Inflammatory macrophage (primary cell): ENCODE measurements at places on chromosomes 4 and X.

DNA sequence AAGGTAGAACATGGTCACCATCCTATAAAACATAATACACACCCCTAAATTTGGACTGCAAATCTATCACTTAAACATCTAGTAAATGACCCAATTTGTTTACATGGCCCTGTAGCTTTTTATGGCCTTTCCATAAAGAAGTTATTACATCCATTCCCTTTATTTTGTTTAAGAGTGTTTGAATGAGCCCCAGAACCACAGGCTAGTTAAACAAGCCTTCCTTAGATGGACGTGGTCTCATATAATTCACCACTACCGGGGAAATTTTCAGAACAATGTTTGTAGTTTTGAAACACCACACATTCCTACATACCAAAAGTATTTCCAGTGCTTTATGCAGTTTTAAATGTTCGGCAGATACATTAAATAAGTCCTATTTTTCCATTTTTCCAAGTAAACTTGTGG lies 12.3 kb downstream of the PDGFC start:
- no peak for DNase-seq

DNA sequence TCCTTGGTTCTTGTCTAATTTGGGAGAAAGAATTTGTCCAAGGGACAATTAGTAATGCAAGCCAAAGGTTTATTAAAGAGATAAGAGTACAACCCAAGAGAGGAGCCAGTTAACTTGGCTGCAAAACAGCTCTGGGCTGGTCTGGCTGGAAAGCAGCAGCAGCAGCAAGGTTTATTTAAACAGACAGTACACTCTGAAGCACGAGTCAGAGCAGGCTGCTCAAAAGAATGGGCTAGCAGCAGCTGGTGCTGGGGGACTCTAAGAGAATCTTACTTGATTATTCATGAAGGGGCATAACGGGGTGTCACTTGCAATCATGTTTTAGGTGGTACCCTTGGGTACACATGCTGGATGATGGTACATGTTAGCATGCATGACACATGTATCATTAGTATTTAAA lies 17.1 kb upstream of the CT47C1 start:
- DNase-seq, result no peak

GRCh38 chrX:13005661-13006473 lies 31.0 kb downstream of the TMSB4X start:
- peak; percentile 81 for DNase-seq

GRCh38 chr4:116724249-116724648 lies 361.1 kb downstream of the TRAM1L1 start:
- no peak for DNase-seq

GRCh38 chr4:130636486-130636885 lies 1540.5 kb downstream of the C4orf33 start:
- no peak for DNase-seq

- no peak for DNase-seq
Measured at GRCh38 chrX:54817220-54817820, 9.8 kb downstream of the MAGED2 start.

- no peak for DNase-seq
Measured at GRCh38 chr4:3703677-3704521, 62.3 kb upstream of the ADRA2C start.

DNA sequence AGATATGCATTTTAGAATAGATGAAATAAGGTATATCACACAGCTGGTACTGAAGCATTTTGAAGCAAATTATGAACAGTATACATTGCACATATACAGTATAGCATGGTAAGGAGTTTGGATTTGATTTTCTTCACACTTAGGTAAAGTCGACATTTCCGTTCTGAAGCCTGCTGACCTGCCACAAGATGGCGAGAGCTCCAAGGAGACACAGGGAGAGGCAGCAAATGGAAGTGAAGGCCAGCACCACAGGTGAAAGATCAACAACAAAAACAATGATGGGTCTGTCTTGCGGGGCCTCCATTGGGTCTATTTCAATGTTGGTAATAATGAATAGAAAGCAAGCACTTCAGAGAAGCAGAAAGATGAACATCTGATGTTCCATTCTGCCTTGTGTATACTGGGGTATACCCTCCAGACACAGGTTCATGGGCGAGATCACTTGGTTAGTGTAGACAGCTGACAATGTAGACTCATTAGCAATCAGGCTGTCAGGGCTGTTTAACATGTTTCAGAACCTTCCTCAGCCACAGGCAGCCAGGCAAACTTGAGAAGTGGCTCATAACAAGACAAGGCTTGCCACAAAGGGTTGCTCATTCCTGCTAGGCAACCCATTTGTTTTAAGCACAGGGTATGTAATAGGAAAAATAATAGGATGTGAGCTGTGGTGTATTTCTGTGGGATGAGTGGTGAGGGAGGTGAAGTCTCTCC lies 21.4 kb upstream of the NOX1 start:
- peak; percentile 2 for DNase-seq

- DNase-seq, result no peak
Measured at GRCh38 chrX:140477987-140478386, 26.9 kb downstream of the SOX3 start.

DNA sequence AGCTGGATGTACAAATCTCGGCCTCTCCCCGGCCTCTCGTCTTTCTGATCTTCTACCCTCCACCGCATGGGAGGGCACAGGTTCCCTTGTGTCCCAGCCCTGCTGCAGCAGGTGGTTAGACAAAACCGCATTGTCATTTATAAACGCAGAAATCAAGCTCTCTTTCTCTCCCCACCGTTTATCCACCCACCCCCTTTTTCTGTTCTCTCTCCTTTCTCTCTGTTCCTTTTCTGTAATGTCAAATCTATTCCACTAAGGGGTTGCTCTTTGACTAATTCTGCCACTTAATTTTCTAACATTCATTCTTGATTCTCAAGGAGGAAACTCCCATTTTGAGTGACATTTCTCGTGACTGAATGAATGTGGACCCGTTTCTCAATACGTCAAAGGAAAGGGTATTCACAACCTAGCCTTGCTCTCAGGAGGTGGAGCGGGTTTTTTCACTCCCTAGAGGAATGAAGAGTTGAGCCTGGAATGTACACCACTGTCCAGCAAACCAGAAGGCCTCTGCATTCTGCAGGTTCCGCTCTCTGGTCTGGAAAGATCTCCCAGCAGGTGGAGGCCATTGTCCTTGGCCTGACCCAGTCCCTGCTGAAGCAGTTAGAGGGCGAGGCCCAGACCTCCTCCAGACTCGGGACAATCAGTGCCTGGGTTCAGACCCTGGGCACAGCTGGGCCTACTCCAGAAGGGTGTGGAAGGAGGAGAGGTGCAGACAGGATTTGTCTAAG lies 70.9 kb upstream of the ENPP6 start:
- no peak for DNase-seq

DNA sequence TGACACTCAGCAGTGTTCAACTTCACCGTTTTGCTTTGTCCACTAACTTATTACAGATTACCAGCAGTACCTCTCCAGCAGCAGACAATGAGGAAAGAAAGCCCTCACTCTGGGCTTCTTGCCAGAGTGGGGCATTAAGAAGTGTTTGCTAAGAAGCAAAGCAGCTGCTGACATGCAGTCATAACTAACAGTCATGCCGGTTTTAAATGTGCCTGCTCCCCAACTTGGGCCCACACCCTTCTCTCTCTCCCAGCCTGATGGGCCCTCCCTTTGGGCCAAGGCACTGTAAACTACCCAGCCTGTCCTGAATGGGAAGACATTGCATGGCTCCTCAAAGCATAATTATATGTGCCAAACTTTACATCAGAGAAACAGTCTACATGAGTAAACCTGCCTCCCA lies 54.6 kb upstream of the HHIP start:
- DNase-seq, result no peak

DNA sequence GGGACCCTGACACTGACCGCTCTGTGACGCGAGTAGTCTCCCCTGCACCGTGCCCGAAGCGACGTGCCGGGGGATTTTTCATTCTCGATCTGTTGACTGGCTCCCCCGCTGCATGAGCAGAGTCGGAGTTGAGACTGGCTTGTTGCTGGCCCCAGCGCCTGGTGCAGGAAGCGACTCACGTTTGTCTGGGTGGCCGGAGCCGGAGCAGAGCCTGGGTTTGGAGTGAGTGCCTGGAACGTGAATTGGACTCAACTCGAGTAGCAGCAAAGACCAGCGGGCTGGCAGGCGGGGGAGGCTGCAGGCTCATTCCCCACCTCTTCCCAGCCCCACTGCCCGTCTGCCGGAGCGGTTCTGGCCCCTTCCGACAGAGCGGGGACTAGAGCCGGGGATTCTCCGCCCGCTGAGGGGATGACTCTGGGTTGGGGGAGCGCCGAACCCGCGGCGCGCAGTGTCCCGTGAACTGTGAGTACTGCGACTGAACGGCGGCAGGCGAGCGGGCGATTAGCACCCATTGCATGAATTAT lies 554 bp downstream of the PCDH7 start:
- DNase-seq, result no peak

- no peak for DNase-seq
Measured at GRCh38 chr4:102076622-102077021, 268.7 kb downstream of the SLC39A8 start.

DNA sequence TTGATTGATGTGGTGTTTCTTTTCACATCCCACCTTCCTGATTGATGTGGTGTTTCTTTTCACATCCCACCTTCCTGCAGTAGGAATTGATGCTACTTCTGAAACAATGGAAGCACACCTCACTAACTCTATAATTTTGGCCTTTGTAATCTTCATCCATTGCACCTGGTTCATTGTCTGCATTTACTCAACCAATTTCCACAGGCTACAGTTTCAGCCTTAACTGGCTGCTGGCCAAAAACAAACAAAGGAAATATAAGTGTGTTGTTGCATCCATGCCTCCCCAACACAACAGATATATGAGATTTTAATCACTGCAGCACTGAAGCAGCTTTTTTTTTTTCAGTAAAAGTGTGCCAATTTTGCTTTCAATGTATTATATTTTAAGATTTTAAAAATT lies 867.6 kb upstream of the PCDH7 start:
- DNase-seq, result no peak

DNA sequence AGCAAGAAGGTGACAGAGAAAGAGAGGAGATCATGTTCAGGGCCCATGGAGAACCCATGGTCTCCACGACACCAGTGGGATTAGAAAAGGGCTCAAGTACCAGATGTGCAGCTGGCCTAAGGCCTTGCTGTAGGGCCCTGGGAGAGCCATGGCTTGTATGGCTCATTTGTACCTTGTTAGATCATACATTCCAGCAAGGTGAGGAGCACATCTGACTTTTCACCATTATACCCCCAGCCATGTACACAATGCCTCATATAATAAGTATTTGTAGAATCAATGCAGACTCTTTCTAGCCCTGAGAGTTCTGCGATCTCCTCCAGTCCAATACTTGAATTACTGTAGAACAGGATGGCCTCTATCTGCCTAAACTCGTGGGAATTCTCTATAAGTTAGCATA lies 94.2 kb upstream of the MAP3K15 start:
- DNase-seq, result no peak

GRCh38 chr4:139791681-139792080 lies 126.1 kb downstream of the MGST2 start:
- no peak for DNase-seq
